ENCODE measurements at places on chromosomes 2 and 18.

GRCh38 chr2:30656079-30656478 lies 151.2 kb downstream of the CAPN13 start:
- DNase-seq = no peak

DNA sequence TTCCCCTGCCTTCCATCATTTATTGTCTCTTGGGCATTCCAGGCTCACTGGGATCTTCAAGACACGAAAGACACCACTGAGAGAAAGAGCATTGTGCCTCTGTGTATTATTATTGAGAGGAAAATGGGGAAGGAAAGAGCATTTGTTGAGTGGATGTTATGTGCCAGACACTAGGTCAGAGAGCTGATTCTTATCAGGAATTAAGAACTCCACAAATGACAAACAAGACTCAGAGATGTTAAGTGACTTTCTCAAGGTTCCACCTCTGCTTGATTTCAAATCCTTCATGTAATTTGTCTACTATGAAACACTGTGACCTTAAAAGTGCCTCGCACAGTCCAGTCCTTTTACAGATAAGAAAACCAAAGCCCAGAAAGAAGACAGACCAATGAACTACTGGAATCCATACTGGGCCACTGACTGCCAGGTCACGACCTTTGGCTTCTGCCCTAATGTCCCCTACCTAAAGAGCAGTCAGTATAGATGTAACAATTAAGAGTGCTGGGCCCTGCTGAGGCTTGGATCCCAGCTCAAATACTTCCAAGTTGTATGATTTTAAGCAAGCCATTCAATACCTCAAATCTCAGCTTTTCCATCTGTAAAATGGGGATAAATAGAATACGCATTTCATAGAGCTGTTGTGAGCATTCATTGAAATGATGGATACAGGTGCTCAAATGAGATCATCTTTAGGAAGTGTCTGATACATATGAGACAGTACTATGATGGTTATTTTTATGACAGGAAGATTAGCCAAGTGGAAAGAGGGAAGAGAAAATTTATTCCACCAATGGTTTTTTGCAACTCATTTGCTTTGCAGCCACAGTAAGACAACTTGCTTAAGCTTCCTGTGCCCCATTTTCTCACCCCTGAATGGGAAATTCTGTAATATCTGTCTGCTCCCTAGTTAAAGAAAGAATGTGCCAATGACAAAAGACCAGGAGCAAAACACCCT lies 10.9 kb downstream of the KLF7 start:
- DNase-seq = no peak

DNA sequence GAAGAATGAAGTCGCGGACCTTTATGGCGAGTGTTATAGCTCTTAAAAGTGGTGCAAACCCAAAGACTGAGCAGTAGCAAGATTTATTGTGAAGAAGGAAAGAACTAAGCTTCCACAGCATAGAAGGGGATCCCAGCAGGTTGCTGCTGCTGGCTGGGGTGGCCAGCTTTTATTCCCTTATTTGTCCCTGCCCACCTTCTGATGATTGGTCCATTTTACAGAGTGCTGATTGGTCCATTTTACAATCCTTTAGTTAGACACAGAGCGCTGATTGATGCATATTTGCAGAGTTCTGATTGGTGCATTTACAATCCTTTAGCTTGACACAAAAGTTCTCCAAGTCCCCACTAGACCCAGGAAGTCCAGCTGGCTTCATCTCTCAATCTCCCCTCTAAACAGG lies 36.3 kb upstream of the EN1 start:
- DNase-seq = no peak

DNA sequence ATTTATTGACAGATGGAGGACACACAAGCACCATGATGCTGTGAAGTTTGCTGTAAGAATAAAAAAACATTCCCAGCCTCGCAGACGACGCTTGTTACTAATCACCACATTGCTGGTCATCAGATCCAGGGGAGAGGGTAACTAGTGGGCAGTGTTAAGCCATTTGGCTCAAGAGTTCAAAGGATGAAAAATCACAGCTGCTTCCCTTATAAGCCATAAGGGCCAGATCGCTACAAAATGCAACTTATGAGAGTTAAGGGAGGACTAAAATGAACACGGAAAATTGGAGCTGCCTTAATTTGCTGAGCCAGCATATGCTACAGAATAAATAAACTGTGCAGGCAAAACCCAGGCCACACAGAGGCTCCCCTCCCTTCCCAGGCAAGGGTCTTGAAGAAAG lies 522.6 kb downstream of the TDRD15 start:
- DNase-seq = no peak

DNA sequence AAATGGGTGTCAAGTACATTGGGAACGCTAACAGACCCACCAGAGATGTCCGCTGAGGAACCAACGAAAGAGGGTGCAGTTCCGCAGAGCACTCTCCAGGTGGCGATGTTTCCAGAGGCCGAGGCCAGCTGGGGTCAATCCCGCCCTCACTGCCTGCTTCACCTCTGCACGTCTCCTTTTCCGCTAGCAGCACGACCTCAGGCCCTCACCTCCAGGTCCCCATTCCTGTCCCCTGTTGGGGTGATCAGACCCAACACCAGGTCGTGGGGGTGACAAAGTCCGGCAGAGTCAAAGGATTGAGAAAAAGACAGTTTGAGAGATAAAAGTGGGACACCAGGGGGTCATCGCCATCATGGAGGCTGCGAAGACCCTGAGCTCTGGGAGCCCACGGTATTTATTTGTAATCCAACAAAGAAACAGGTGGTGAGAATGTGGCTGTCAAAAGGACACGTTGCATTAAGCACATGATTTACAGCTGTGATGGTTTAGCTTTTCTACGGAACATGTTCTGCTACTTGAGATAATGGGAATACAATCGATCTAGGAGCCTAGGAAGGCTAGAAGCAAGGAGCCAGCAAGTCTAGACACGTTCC lies 27.3 kb downstream of the ZAP70 start:
- peak; percentile 53 for DNase-seq

- DNase-seq = peak; percentile 75
Observed at GRCh38 chr2:122145856-122146255, 390.4 kb downstream of the TSN start.

DNA sequence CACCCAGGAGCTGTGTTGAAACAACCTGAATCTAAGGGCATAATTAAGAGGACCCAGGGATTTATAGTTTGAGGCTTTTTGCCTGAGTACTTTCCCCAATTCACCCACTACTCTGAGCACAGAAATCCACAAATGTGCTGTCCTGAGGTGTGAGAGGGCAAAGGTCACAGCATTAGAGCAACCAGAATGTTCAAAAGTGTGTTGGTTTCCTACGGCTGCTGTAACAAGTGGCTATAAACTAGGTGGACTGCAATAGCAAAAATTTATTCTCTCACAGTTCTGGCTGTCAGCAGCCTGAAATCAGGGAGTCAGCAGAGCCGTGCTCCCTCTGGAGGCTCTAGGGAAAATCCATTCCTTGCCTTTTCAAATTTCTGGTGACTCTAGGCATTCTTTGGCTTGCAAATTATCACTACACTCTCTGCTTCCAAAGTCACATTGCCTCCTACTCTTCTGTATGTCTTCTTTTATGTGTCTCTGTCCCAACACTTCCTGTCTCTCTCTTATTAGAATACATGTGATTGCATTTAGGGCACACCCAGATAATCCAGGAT lies 91.4 kb upstream of the TACR1 start:
- DNase-seq = no peak

GRCh38 chr2:144032566-144032965 lies 487.4 kb downstream of the ZEB2 start:
- no peak for DNase-seq

DNA sequence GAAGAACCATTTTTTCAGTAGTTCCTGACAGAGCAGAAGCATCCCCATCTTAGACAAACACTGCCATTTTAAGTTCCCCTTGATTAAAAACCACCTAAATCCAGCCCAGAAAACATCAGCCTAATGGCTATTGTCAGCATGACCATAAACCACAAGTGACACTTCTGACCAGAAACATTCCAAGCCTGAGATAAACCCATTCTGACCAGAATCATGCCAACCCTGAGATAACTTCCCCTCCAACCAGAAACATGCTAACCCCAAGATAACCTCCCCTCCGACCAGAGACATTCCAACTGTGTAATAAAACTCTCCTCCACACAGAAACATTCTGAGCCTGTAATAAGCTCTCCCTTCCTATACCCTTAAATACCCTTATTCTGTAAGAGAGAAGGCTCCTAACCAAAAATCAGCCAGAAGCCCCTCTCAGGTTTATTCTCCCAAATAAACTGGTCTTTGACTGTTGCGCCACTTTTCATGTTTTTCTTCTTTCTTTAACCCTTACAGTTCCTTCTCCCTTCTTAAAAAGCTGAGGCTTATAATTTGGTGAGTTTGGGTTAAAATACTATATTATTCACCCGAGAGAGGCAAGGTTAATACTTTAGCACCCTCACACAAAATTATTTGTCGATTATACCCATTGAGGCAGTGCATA lies 149.7 kb downstream of the HNMT start:
- DNase-seq = no peak

DNA sequence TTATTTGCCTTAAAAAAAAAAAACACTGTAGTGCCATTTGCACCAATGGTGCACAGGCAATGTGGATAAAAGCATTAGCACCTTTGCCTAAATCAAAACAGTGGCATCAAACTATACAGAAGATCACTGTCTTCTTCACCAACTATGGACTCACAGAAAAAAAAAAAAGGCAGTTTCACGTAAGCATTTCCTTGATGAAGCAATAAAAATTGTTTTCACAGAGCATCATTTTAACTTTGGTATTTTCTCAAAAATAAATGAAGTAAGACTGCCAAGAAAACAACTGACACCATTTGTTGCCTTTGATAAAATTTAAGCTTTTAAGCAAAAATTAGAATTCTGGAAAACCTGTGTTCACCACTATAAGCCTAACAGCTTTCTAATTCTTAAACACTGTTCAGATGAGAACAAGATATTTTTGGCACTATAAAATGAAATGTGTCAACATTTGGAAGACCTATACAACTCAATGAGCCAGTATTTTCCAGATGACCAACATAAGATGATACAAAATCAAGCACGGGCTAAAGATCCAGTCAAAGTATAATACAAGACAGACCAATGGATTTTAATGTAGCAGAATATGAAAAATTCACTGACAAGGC lies 21.1 kb downstream of the METTL8 start:
- no peak for DNase-seq

DNA sequence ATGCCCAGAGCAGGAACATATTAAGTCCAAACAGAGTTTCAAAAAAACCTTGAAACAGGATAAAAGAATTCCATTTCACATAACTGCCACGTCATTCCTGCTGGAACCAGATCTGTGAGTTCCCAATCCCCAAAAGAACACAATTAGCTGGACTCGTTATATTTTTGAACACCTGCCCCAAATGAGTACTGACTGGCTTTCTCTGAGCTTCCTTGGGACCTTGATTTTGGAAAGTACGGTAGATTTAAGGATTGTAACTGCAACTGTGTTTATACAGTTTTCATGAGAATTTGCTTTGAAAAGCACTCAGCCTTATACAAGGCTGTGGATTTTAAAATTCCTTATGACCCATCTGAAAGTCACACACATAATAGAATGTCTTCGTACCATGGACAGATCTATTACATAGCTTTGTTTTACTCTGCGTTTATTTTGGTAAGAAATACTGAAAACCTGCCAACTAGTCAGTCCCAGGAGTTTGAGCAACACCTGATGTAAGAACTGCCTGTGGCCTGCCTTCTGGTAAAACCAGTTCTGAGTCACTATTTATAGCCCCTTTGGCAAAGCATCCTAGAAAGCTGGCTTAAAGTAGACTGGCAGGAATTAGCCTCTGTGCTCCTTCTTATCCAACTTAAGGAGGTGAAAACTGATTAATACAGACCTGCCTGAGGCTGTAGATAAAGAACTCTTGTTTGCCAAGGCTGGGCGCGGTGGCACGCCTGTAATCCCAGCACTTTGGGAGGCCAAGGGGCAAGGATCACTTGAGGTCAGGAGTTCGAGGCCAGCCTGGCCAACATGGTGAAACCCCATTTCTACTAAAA lies 48.1 kb downstream of the MERTK start:
- peak; percentile 17 for DNase-seq

GRCh38 chr2:109530712-109531111 lies 83.1 kb downstream of the SEPTIN10 start:
- no peak for DNase-seq

- no peak for DNase-seq
Observed at GRCh38 chr2:45273412-45274249, 264.4 kb upstream of the SIX2 start.

DNA sequence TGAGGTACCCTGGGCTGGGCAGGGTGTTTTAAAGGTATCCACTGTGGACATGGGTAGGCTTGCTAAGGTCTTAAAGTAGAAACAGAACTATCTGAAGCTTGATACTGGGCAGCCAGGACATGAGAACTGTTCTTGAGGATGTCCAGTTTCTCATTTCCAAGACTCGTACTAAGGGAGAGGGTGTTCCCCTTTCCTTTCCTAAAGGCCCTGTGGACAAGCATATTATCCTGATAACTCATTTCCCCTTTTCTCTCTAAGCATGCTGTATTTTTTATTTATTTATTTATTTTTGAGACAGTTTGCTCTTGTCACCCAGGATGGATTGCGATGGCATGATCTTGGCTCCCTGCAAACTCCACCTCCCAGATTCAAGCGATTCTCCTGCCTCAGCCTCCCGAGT lies 273.6 kb downstream of the PRKCE start:
- no peak for DNase-seq

GRCh38 chr2:149100739-149101699 lies 62.5 kb downstream of the LYPD6B start:
- DNase-seq = no peak

DNA sequence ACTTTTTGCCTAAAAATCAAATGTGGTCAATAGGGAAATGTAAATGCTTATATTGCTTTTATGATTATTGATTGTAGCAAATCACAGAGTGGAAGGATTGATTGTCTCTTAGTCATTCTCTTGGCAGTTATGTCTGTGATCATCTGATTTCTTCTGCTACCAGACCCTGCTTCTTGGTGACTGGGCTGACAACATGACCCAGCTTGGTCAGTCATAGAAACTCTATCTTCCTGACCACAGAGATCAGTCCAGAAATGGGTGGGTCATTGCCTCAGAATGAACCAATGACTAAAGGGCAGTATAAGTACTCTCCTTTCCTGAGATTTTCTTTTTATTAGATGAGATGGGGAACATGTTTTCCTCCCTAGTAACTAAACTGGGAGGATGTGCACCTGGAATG lies 87.6 kb downstream of the MAIP1 start:
- DNase-seq = no peak

GRCh38 chr2:170521299-170521698 lies 193.8 kb upstream of the SP5 start:
- DNase-seq = no peak
